HT1080 (cell line): ENCODE measurements at places on chromosomes 1 and 21. TPM values are rescaled to one million over a fixed set of nuclear protein-coding genes. Genes with fewer than 3 reads are reported as not detected.
A peak's percentile ranks its signal among the peaks of the same experiment; 100 is the strongest.

DNA sequence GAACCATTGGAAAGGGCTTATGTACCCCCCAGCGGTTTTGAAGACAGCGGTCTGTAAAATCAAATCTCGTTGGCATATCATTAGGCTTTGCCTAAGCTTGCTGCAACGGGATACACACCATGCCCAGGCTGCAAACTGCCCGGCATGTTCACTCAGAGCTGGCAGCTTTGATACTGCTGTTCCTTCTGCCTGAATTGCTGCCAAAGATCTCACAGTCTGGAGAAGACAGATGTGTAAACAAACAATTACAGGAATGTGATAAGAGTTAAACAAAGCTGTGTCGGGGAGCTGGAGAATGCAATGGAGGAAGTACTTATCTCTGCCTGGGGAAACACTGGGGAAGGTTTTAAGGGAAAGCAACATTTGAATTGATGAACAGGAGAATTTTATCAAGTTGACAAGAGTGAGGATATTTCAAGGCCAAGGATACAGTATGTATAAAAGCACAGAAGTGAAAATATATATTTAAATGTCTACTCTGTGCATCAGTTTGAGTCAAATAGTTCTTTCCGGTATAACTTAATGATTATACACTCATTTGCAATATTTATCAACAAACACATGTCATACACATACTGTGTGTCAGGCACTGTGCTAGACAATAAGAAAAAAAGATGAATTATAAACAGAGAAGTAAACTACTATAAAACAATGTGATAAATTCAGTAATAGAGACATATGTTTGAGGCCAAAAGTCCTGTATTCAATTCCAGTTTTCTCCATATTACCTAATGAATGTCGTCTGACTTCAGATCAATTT lies 29.9 kb downstream of the CHML start:
- no peak for DNase-seq

SLFNL1 gene
- 0.17 TPM in 1 of 2 replicates, not detected in the other for total RNA-seq

PLEKHG5 gene
- 20.3 and 20.4 TPM in 2 replicates for total RNA-seq

GRCh38 chr1:236284291-236284721 lies 2.5 kb upstream of the ERO1B start:
- DNase-seq = peak; percentile 18

GRCh38 chr1:183487674-183488442 lies 15.6 kb downstream of the SMG7 start:
- DNase-seq = no peak

GRCh38 chr1:20936621-20937020 lies 149.5 kb upstream of the HP1BP3 start:
- DNase-seq = no peak

GRCh38 chr1:52955129-52955970 lies 28.3 kb downstream of the SCP2 start:
- DNase-seq = peak; percentile 47

LY9 gene
- total RNA-seq = not detected in 2 replicates

GRCh38 chr21:42631142-42631541 lies 22.3 kb upstream of the PDE9A start:
- DNase-seq = no peak

KCNK2 gene
- total RNA-seq = 4.7 and 5.0 TPM in 2 replicates

- DNase-seq = no peak
These were observed 6.8 kb downstream of the OR10Z1 start for GRCh38 chr1:158611916-158612315.

- peak; percentile 98 for DNase-seq
These were observed 503.9 kb upstream of the USP24 start for GRCh38 chr1:55718758-55719671.

- DNase-seq = peak; percentile 4
These were observed 69.3 kb downstream of the MAN1A2 start for GRCh38 chr1:117436513-117436912.

ST6GALNAC5 gene
- 6.7 and 8.9 TPM in 2 replicates for total RNA-seq

RPTN gene
- not detected in 2 replicates for total RNA-seq

- DNase-seq = no peak
These were observed 26.3 kb upstream of the KIAA0040 start for GRCh38 chr1:175218786-175219434.

DNA sequence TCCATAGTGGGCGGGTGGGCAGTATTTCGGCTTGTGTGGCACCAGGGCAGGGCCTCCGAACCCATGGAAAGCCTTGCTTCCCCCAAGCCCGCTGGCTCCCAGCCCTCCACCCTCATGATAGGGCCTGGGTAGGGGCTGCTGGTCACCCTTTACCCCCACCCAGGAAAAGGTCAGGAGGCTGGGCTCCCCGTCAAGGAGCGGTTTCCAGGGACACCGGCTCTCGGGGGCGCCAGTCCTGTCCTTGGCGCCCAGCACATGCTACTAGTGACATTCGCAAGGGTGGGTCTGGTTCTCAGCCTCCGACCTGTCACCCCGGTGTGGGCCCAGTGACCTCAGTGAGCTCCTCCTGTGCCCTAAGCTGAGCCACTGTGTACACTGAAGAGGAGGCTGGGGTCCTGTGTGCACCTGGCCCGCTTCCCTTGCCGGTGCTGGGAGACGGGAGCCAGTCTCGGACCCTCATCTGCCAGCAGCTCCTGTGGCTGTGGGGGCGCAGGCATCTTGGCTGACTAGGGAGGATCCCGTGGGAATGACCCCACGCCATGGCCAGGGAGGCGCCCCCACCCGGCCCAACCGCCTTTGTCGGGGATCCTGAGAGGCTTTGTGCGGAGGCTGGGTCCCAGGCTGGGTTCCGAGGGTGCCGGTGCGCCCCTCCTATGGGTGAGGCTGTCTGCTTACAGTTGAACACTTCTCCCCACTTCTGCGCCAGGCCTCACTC lies 54.6 kb downstream of the SKI start:
- DNase-seq = no peak

RGS1 gene
- total RNA-seq = not detected in 2 replicates

- no peak for DNase-seq
These were observed 1.1 kb downstream of the SLC5A9 start for GRCh38 chr1:48223366-48224240.

DNA sequence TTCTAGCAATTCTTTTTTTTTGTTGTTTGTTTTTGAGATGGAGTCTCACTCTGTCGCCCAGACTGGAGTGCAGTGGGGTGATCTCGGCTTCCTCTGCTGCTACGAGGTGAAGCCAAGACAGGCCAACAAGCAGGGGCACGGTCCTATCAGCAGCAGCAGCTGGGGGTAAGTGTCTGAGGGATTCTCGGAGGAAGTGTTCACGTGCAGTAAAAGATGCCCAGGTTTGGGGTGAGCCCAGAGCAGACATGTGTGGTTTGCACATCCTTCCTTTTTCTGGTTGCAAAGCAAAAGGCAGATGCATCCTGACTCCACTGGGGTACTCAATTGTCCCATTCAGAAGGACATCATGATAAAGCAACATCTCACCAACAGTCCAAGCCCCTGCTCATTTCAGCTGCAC lies 27.7 kb downstream of the PIGP start:
- DNase-seq = no peak

GRCh38 chr1:222772996-222773379 lies 36.0 kb downstream of the FAM177B start:
- no peak for DNase-seq
